Calu3 (cell line): ENCODE measurements at places on chromosomes 7 and 10. TPM values are rescaled to one million over a fixed set of nuclear protein-coding genes. Genes with fewer than 3 reads are reported as not detected.
A peak's percentile ranks its signal among the peaks of the same experiment; 100 is the strongest.

The SORCS1 gene
- total RNA-seq: not detected in 2 replicates

GRCh38 chr7:144527051-144527471 is 123.6 kb upstream of the NOBOX start:
- H3K4me3 ChIP-seq: no peak overlapping the region
- no peaks in the 10 kb centered on the region for H3K36me3 ChIP-seq
- H3K27me3 ChIP-seq: no peaks in the 10 kb centered on the region
- H3K4me1 ChIP-seq: no peaks in the 10 kb centered on the region
- no peak for DNase-seq
- H3K27ac ChIP-seq: no peak overlapping the region

GRCh38 chr10:84205049-84205852 is 10.9 kb downstream of the CDHR1 start:
- H3K27ac ChIP-seq: no peak overlapping the region
- no peaks in the 10 kb centered on the region for H3K4me1 ChIP-seq
- H3K4me3 ChIP-seq: no peak overlapping the region
- H3K36me3 ChIP-seq: peaks cover 3% of the 10 kb centered on the region
- DNase-seq: peak; percentile 40

DNA sequence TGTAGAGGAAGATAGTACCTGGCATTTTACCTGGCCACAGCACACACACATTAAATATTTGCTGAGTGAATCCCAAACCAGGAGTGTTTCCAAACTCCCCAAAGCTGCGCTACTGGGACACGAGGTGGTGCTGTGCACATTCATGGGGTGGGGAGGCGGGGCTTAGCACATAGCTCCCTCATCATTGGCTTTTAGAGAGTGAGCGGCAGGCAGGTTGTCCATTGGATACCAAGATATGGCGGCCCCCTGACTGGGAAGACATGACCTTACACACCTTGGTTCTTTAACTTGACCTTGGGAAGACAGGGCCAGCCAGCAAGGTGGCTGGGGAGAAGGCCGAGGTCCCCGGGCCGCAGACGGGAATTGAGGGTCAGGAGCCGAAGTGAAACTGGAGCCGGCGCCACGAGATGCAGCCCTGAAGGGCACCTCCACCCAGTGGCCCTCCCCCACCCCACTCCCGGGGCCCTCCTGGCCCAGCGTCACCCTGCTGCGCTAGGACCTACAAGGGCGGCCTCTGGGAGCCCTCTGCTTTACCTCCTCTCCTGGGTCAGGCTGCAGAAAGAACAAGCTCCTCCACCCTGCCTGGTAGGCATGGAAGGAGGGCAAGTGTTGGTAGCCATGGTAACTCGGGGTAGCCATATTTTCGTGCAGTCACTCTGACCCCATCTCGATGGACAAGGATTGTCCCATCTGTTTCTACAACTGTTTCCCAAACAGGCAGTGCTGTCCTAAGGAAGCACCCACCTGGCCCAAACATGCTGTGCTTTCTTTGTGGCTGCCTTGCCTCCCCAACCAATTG is 24.0 kb downstream of the TMEM176A start:
- no peak for DNase-seq
- H3K4me3 ChIP-seq: no peak overlapping the region
- no peaks in the 10 kb centered on the region for H3K4me1 ChIP-seq
- H3K27ac ChIP-seq: no peak overlapping the region
- H3K27me3 ChIP-seq: peaks cover 14% of the 10 kb centered on the region

DNA sequence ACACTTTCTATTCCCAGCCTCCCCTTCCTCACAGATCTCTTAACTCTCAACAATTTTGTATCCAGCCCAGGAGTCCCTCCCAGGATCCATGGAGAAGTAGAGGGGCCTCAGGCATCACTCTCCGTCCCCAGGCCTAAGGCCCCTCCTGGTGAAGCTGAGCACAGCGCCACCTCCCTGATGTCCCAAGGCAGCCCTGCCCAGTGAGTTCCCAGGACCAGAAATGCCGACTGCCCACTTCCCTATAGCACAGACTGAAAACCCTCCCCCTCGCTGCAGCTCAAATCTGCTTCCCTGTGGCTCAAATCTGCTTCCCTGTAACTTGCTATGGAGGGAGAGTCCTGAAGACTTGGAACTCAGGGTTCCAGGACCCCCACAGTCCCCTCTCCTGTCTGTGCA is 35.6 kb downstream of the YKT6 start:
- H3K4me1 ChIP-seq: peaks cover 8% of the 10 kb centered on the region
- no peak for DNase-seq
- peaks cover 100% of the 10 kb centered on the region for H3K27me3 ChIP-seq
- H3K27ac ChIP-seq: no peak overlapping the region
- peaks cover 4% of the 10 kb centered on the region for H3K36me3 ChIP-seq
- no peak overlapping the region for H3K4me3 ChIP-seq

DNA sequence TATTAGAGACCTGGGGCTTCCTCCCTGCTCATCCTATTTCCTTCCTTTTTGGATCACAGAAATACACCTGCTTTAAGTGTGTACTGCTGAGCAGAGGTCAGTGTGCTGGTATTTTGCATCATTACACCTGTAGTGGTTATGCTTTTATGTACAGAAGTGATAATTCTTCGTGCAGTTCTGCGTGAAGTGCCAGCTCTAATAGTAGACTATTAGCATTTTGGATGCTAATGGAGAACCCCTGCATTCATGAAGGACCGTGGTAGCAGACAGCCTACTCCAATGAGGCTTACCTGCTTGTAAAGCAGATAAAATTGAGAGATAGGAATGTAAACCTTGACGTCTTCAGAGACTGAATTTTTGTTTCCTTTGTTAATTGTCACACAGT is 114.3 kb downstream of the CDK14 start:
- no peak for DNase-seq
- H3K4me1 ChIP-seq: peaks cover 42% of the 10 kb centered on the region
- H3K36me3 ChIP-seq: no peaks in the 10 kb centered on the region
- no peak overlapping the region for H3K27ac ChIP-seq

The RELN gene
- total RNA-seq: 0.31 and 0.44 TPM in 2 replicates

DNA sequence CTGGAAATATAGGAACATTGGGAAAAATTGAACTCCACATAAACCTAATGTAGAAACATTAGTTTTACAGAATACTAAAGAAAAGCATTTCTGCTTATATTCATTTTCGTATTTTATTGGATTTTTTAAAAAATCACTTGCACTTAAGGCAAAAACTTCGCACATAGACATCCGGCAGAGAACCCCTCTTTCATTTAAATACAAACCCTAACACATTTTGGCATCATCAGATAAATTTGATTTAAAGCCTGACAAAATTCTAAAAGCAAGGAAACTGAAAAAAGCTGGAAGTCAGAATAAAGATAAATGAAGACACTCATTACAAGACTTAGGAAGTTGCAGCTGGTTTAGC is 396 bp upstream of the EXOC4 start:
- H3K4me1 ChIP-seq: peaks cover 14% of the 10 kb centered on the region
- H3K36me3 ChIP-seq: peaks cover 21% of the 10 kb centered on the region
- DNase-seq: no peak

DNA sequence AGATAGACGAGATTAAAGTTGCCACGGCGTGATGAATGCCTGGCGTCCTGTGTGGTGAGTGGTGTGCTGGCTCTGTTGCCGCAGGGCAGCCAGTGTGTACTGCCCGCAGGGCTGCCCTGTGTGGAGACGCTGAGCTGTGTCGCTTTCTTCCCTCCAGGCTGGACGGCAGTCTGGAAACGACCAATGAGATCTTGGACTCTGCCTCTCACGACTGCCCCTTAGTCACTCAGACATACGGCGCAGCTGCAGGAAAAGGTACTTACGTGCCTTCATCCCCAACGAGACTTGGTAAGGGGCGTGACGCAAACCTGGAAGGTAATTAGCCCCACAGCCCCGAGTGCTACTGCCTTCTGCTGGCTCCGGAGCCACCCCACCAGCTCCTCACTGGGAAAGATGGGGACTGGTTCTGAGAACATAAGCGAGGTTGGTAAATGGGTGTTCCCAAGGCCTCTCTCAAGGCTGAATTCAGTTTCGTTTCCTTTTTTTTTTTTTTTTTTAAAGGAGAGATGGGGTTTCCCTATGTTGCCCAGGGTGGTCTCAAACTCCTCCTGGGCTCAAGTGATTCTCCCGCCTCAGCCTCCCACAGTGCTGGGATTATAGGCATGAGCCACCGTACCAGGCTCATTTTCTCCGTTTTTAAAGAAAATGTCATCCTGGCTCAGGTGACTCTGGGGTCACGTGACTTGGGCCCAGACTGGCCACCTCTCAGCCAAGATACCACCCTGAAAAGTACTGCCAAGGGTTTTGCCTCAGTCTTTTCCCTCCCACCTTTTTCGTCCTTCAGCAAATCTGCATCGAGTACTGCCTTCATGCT is 39.6 kb downstream of the WIPI2 start:
- no peaks in the 10 kb centered on the region for H3K4me1 ChIP-seq
- H3K27ac ChIP-seq: no peak overlapping the region
- no peak for DNase-seq

GRCh38 chr7:43619213-43620012 is 36.5 kb downstream of the STK17A start:
- no peak overlapping the region for H3K27ac ChIP-seq
- H3K4me1 ChIP-seq: peaks cover 7% of the 10 kb centered on the region
- H3K36me3 ChIP-seq: peaks cover 35% of the 10 kb centered on the region
- no peak overlapping the region for H3K4me3 ChIP-seq

- no peaks in the 10 kb centered on the region for H3K27me3 ChIP-seq
- peaks cover 16% of the 10 kb centered on the region for H3K4me1 ChIP-seq
- peaks cover 10% of the 10 kb centered on the region for H3K36me3 ChIP-seq
- H3K27ac ChIP-seq: no peak overlapping the region
These were observed 2.4 kb downstream of the ADRB1 start for GRCh38 chr10:114046087-114046458.
